Thoracic aorta (tissue), 2 donors: ENCODE measurements at places on chromosomes 11 and 22. TPM values are rescaled to one million over a fixed set of nuclear protein-coding genes. Genes with fewer than 3 reads are reported as not detected.

The GCAT gene
- total RNA-seq: 3.9 TPM

The CRACR2B gene
- total RNA-seq: 9.6 TPM

The PARVG gene
- total RNA-seq: 71.3 TPM

The DEPDC7 gene
- 1.1 TPM for total RNA-seq

The P2RX6 gene
- not detected for total RNA-seq

The SLN gene
- total RNA-seq: 1.2 TPM

The ART1 gene
- total RNA-seq: not detected

The GLYATL1 gene
- total RNA-seq: not detected

The HSPB2 gene
- 3.1 TPM for total RNA-seq
